Brain microvascular endothelial cell (primary cell): ENCODE measurements at places on chromosomes 3 and 15.

DNA sequence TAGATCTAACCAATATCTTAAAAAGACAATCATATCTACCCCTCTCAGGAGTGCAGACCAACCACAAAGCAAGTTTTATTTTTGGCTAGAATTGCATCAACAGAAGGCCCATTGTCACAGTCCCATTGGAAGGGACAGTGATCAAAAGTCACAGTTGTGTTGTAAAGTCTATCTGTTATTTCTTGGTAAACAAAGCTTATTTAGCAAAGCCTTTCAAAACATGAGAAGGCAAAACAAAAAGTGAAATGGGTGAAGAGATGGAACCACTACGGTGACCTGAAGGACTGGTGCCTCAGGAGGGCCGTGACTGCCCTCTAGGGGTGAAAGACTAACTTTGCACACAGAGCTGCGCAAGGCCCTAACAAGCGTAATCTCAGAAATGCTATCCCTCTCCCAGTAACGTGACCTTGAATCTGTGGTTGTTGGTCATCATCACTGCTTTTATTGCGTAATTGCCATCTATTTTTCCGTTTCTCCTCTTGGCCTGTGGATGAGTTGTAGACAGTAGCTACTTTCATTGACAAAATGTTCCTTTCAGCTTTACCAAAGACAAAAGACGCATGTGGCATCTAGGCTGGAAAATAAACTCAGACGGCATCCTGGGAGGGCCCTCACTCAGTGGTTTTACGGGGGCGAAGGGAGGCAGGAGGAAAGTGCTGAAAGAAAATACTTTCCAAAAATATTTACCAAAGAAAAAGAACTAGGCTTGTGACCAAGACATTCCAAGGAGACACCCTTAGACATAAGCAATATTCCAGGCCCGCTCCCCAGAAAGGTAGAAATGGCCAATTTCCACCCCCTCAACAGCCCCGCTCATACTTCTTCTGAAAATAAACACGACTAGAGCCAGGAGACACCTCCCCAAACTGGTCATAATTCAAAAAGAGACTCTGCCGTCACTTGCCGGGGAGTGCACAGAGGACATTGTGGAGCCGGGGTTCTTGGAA is 79.4 kb downstream of the FRMD4B start:
- peak; percentile 84 for DNase-seq

DNA sequence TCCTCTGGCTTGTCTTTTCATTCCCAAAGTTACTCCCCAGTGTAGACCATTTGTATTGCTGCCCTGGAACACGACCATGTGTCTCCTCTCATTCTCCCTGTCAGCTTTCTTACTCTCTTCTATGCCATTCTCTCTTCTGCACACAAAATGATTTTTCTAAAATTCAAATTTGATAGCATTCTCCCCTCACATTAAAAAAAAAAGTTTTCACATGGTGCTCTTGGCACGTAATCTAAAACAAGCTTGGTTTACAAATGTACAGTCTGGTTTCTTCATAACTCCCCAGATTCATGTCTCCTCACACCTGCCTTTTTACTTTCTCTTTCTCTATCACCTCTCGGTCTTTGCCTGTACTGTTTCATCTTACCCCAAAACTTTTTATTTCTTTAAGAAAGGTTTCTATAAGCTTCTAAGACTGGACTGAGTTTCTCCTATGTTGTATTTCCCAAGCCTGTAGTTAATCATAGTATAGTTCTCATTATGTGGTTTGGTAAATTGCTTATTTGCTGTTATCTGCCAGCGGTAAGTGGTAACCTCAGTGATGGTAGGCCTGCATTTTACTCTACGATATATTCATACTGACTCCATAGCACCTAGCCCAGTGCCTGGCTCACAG is 31.2 kb downstream of the BCHE start:
- no peak for DNase-seq

- DNase-seq = no peak
Observed at GRCh38 chr3:42511201-42511600, 8.8 kb downstream of the VIPR1 start.

DNA sequence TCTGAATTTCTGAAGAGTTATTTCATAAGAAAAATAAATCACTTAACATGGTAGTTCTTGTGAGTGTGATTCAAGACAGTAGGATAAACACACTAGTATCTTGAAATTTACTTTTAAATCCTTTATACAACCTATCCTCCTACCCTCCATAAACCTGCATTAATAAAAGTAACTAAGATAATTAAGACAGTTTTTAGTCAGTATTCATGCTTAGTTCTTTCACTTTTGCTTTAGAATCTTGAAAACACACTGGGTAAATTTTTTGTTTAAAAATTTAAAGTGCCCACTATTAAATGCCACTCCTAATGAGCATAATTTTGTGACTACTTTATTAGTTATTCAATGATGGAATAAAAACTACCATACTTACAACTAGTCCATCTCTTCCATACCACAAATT is 28.8 kb downstream of the GOLIM4 start:
- DNase-seq = no peak

DNA sequence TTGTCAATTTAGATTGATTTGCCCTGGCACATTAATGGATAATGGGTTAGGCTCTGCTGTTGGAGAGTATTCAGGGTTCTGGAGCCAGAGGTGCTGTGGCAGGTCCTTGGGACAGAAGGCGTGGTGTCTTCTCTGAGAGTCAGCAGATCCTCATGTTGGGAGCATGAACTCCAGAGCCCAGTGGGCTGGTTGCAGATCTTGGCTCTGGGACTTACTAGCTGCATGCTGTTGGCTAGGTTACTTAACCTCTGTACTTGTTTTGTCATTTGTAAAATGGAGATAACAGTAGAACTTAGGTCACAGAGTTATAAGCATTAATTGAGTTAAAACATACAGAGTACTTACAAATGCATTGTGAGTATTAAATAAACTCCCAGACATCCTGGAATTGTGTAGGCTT is 77.6 kb downstream of the CCK start:
- DNase-seq = no peak

GRCh38 chr3:65233561-65233960 is 545.8 kb upstream of the ADAMTS9 start:
- DNase-seq = peak; percentile 10

DNA sequence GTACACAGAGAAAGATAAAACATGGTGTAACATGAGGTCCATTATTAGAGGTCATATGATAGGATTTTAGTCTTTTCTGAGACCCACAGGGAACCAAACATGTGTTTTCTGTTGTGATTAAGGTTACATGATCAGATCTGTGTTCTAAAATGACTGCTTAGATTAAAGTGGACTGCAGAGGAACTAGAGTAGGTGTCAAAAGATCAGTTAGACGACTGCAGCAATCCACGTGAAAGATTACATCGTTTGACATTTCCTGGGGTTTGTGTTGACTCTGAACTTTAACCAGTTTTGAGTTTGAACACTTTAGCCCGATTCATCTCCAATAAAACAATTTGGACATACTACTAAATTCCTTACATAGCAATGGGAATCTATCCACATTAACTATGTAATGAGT is 5.1 kb downstream of the MIX23 start:
- no peak for DNase-seq

- DNase-seq = no peak
Observed at GRCh38 chr3:52119826-52120225, 34.4 kb downstream of the POC1A start.

GRCh38 chr3:187946163-187946691 is 201.0 kb upstream of the BCL6 start:
- peak; percentile 40 for DNase-seq

DNA sequence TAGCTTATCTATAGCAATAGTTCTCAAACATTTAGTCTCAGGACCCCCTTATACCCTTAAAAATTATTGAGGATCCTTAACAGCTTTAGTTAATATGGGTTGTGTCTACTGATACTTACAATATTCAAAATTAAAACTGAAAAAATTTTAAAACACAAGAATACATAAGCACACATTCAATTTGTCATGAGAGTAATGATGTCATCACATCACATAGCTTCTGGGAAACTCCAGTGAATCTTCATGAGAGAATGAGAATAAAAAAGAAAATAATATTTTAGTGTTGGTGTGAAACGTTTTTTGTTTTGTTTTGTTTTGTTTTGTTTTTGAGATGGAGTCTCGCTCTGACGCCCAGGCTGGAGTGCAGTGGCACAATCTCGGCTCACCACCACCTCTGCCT is 25.2 kb upstream of the ACP3 start:
- no peak for DNase-seq

- DNase-seq = no peak
Observed at GRCh38 chr3:67507584-67507983, 146.8 kb downstream of the SUCLG2 start.

- no peak for DNase-seq
Observed at GRCh38 chr15:28103831-28104230, 4.7 kb upstream of the OCA2 start.

DNA sequence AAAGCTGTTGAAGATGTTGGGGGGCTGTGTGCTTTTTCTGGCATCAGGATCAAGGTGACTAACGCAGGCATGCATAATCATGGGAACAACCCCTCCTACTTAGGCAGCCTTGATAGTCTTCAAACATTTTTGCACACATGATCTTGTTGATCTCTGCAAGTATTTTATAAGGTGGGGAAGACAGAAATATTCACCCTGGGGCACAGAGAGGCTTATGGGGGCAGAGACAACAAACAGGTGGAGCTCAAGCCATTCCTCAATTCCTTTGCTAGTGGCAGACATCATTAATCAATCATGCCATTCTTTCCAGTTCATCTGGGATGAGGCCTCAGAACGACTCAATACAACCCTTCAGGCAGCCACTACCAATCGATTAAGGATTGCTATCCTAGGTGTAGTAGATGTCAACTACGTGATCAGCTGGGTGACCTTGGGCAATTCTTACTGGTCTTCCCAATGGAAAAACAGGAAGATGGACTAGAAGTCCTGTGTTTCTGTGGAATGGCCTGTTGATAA is 110.3 kb upstream of the SMAD3 start:
- no peak for DNase-seq

DNA sequence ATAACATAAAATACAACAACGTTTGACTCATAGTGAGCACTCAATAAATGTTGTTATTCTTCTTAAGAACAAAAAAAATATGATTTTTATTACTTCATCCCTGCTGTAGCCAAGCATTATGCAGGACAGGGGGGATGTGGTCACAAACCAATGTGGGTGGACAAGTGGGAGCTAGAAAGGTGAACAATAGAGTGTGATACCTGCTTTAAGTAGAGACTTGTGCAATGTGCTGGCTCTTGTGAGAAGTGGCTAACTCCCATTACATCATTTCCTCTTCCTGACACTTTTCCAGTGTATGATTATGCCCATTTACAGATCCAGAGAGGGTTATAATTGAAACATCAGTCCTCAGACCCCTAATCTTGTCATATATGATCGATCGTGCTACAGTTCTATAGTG is 193.6 kb downstream of the UBE2E2 start:
- no peak for DNase-seq

- DNase-seq = no peak
Observed at GRCh38 chr3:135191708-135192107, 396.6 kb downstream of the EPHB1 start.

DNA sequence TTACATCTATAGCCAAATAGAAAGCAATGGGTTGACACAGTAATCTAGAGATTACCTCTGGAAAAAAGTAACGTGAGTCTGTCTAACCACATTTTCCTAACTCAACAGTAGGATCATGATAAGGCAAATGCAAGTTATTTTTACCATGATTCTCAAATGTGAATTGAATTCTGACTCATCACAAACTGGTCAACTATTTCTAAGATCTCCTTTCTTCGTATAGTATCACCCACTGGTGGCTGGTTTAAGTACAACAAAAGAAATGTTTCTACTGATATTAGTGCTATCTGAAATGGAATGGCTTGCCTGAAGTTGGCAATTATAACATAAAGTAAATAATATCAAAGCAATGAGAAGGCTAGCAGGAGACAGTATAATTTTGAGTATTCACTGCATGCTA is 102.2 kb downstream of the ABI3BP start:
- peak; percentile 45 for DNase-seq
